WTC11 (cell line): ENCODE measurements at places on chromosomes 1 and 21. TPM values are rescaled to one million over a fixed set of nuclear protein-coding genes. Genes with fewer than 3 reads are reported as not detected.

- DNase-seq: no peak
Measured at GRCh38 chr1:62952596-62952995, 168.7 kb downstream of the ATG4C start.

GRCh38 chr1:11727119-11727518, 8.8 kb upstream of the AGTRAP start:
- no peak for DNase-seq

- DNase-seq: no peak
Measured at GRCh38 chr1:108524676-108525075, 35.2 kb upstream of the EEIG2 start.

DNA sequence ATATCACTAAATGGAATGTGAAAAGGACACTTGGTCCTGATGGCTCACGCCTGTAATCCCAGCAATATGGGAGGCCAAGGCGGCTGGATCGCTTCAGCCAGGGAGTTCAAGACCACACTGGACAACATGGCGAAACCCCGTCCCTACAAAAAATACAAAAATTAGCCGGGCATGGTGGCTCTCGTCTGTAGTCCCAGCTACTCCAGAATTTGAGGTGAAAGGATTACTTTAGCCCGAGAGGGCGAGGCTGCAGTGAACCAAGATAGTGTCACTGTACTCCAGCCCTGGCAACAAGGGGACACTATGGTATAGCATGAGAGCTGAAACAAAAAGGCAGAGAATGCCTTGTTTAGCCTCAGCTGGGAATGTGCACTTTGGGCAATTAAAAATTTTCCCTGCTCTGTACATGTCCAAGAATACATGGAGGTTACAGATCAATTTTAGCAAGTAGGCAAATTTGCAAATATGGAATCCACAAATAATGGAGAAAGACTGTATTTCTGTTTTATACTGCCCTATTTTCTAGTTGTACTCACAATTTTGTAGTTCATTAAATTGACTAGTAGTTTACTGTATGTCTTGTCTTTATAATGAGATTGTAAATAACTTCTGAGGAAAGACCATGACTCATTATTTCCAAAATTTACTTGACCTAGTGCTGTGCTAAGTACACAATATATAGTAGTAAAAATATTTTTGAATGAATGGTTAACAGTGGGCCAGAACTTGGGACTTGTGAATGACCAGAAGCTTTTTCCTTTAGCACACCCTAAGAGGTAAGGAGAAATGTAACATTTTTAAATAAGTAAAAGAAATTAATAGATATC, 2.0 kb upstream of the ANGEL2 start:
- no peak for DNase-seq

- no peak for DNase-seq
Measured at GRCh38 chr1:17122521-17123164, 3.4 kb upstream of the PADI2 start.

RNU1-2 gene
- total RNA-seq: 1,028 to 1,267 TPM (median 1,197 TPM) in 3 replicates

- DNase-seq: no peak
Measured at GRCh38 chr21:31869750-31870149, 3.1 kb upstream of the HUNK start.

ANKRD35 gene
- 2.7 to 3.2 TPM (median 2.9 TPM) in 3 replicates for total RNA-seq

DNA sequence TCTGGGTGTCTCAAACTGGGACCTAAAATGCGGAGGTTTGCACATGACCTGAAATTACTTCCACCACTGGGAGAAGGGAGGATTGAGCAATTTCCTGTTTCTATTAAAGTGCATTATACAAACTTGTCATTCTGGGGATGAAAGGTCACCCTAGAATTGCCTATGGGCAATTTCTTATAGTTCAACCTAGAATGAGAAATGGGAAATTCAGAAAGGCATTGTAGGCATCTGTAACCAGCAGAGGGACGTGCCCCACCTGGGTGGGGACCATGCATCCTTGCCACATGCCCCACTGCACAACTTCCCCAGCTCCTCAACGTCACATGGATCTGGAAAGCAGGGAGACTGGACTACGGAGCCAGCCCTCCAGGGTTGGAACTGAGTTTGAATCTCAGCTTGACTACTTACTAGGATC, 47.0 kb downstream of the MRPL39 start:
- no peak for DNase-seq

- DNase-seq: no peak
Measured at GRCh38 chr21:42851812-42852665, 27.3 kb downstream of the WDR4 start.

GLIS1 gene
- 0.18 to 0.24 TPM (median 0.18 TPM) in 3 replicates for total RNA-seq

DNA sequence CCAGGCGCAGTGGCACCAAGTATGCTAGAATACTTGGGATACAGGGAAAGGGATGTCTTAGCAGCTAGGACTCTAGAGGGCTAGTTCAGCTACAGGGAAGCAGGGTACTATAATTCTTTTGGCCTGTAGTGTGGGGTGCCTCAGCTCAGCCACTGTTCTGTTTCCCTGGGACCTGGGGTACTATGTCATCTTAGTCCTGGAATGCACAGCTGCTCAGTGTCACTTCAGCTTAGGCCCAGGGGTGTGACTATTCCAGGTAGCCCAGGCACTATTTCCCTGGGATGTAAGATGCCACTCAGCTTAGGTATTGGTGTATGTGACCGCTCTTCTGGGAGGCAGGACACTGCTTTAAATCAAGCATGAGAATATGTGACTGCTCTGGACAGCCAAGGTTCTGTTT, 34.1 kb downstream of the RGSL1 start:
- DNase-seq: no peak

DNA sequence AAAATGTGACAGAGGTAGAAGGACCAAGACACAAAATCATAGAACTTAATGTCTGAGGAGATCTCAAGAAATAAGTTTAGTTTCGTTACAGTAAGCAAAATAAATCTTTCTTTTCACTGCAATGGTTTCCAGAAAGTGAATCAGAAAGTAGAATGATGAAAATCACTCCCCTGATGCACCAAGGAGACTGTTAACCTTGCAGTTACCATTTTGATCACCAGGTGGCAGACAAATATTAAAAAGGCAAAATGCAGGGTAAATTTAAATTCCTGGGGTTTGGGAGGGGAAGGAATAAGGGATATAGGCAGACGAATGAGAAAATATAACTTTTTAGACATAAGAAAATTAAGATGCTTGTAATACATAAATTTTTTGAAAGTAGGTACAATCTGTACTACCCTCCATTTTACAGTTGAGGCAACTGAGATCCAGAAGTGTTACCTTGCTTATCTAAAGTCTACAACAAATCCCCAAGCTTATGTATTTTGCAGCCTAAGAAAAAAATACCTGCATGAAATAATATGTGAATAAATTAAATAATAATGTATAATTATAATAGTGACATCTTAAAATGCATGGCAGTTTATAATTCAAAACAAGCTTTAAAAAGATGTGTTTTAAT, 253.2 kb downstream of the CRB1 start:
- no peak for DNase-seq

DNA sequence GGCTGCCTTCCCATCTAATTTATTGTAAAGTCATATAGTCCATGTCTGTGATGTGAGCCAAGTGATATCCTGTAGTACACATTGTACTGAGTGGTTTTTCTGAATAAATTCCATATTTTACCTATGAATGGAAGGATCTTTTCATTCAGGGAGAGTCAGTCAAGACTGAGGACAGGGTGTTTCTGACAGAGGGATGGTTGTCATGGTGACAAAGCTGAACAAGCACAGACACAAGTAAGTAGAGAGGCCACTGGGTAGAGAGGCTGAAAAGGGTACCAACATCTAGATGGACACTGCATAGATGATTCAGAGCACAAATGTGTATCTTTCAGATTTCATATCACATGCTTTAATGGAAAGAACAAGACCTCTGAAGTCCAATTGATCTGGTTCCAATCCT, 22.6 kb upstream of the IL20 start:
- no peak for DNase-seq

- no peak for DNase-seq
Measured at GRCh38 chr1:211580303-211580687, 1.3 kb upstream of the SLC30A1 start.

DNA sequence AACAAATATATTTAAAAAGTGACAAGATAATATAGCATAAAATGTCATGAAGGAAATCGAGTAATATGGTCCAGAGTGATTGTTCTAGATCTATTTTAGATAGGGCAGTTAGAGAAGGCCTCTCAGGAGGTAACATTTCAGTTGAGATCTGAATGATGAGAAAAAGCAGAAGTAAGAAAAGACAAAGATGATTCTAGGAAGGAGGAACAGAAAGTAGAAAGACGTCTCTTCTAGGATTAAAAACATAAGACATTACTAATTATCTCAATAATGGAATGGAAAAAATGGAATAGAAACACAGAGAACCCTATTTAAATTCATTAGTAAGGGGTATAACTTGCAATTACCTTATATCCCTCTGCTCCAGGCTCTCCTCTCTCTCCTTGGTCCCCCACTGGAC, 130.0 kb upstream of the ZNHIT6 start:
- no peak for DNase-seq

DNA sequence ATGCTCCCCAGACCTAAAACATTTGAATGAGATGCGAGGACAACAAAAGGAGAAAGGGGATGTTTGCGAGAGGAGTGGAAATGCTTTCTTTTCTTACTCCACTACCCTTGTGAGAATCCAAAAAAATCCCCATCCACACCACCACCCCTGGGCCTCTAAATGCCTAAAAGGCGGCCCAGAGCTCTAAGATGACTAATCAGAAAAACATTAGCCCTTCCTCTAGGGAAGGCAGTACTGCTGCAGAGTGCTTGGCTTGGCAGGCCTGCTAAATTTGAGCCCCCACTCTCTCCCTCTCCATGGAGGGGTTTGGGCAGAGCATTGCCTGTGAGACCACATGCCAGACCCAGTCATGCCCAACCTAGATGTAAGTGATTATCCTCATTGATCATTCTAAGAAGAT, 347.9 kb downstream of the USH2A start:
- no peak for DNase-seq

AMY2A gene
- total RNA-seq: 0.48 to 0.55 TPM (median 0.55 TPM) in 3 replicates

GRCh38 chr1:56409112-56409691, 170.2 kb downstream of the PLPP3 start:
- peak; percentile 72 for DNase-seq

DNA sequence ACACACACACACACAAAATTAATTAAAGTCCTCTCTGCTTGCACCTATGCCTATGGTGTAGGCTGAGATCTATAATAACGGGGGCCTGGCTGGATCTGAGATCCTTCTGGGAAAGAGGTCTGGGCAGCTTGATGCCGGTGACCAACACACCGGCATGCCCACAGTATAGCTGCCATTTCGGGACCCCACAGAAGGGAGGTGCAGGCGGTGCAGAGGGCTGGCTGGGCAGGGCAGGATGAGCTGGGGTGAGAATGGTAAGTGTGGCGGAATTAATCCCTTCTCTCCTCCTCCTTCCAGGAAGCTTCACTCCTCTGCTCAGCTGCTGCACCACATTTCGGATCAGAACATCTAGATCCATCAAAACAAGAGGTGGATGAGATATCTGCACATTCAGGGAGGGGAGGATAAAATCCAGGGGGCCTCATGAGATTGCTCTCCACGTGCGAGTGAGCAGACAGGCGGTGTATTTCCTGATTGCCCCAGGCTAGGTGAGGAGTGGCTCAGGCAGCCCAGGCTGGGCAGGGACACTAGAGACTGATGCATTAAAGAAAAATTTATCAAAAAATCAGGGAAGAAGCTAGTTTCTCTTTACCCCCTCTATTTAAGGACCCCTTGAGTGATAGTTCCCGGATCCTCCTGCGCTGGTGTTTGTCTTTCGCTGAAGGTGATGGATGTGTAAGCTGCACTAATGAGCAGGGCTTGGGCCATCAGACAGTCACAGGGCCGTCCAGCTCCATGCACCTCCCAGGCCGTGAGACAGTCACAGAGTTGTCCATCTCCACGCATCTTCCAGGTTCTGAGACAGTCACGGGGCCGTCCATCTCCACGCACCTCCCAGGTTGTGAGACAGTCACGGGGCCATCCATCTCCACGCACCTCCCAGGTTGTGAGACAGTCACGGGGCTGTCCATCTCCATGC, 449.9 kb downstream of the PTPRU start:
- DNase-seq: no peak

PRDM16 gene
- 1.1 to 1.6 TPM (median 1.3 TPM) in 3 replicates for total RNA-seq

DNA sequence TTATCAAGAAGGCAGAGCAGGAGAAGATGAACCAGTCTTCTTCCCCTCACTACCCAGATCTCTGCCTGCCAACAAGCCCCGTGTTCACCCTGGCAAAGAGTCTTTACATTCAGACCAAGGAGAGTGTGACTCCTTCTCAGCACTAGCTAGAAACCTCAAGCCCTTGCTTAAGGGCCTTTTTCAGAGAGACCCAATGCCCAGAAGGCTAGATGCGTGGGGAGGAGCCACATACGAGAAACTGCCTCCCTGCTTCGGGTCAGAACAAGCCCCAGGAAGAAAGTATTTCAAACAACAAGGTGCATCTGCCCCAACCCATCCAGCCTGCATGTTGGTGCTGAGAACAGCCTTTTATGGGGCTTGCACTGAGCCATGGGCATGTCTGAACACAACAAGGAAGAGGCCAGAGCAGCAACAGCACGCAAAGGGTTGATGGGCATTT, 152.7 kb upstream of the CAMK1G start:
- no peak for DNase-seq

GRCh38 chr1:246724731-246725095, 504 bp downstream of the SCCPDH start:
- DNase-seq: peak; percentile 14

KANK4 gene
- 0.23 to 0.55 TPM (median 0.35 TPM) in 3 replicates for total RNA-seq

- DNase-seq: no peak
Measured at GRCh38 chr1:38006008-38006828, 904 bp upstream of the FHL3 start.

KDF1 gene
- total RNA-seq: 18.9 to 19.8 TPM (median 19.0 TPM) in 3 replicates

- peak; percentile 43 for DNase-seq
Measured at GRCh38 chr21:36917471-36918158, 48.9 kb downstream of the HLCS start.

DNA sequence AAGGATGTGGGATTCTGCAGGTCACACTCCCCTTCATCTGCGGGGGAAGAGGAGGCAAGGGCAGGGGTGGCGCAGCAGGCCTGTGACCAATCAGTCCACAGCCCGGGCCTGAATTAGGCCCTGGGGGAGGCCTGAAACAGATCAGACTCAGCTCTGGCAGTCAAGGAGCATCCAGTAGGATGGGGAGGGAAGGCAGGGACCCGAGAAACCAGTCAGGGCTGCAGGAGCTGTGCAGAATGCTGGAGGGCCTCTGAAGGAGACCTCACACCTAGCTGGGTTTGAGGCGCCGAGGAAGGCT, 12.7 kb downstream of the TNNT2 start:
- DNase-seq: no peak
